Activated CD4-positive, alpha-beta T cell treated with anti-CD3 and anti-CD28 coated beads, Interleukin-2, amount 10 ng/mL, durations not matched to agents 7 days and 5 days (primary cell): ENCODE measurements at places on chromosomes 1 and 21. TPM values are rescaled to one million over a fixed set of nuclear protein-coding genes. Genes with fewer than 3 reads are reported as not detected.

CCDC18 gene
- 33.1 TPM for total RNA-seq

RGS16 gene
- total RNA-seq, result 2.0 TPM

GRCh38 chr1:17184822-17185484 lies 20.0 kb upstream of the PADI1 start:
- H3K4me3 ChIP-seq, result no peak overlapping the region
- H3K27me3 ChIP-seq, result peaks cover 12% of the 10 kb centered on the region
- DNase-seq, result no peak
- H3K27ac ChIP-seq, result no peak overlapping the region

GRCh38 chr1:195576641-195577040 lies 1031.6 kb downstream of the KCNT2 start:
- H3K4me1 ChIP-seq, result no peaks in the 10 kb centered on the region
- no peaks in the 10 kb centered on the region for H3K27me3 ChIP-seq
- H3K27ac ChIP-seq, result no peak overlapping the region
- H3K4me3 ChIP-seq, result no peak overlapping the region
- no peak for DNase-seq

DMBX1 gene
- not detected for total RNA-seq
